ENCODE measurements at places on chromosomes 7 and 10.

GRCh38 chr10:49237985-49238384, 49.8 kb upstream of the TMEM273 start:
- DNase-seq = no peak

- DNase-seq = no peak
Observed at GRCh38 chr7:6618621-6619020, 3.2 kb downstream of the ZNF853 start.

GRCh38 chr10:69445041-69445440, 6.2 kb upstream of the TSPAN15 start:
- no peak for DNase-seq

- DNase-seq = no peak
Observed at GRCh38 chr10:58054881-58055280, 212.8 kb downstream of the IPMK start.

GRCh38 chr10:28996947-28997551, 291.8 kb upstream of the LYZL1 start:
- DNase-seq = no peak

DNA sequence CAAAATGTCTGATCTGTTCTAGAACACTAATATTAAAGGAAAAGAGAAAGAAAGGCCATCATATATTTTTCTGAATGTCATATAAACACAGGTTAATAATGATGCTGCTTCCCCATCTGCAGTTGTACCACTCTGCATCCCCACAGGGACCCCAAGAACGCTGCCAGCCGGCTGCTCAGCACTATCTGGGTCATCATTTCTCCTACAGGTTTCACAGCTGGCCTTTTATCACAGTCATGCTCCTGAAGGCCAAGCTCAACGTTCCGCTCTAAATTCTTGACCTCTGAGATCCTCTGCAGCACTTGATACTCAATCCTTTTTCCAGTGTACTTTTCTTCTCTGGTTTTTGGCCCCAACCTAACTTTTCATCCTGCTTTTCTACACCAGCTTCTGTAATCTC, 4.8 kb downstream of the IDI1 start:
- DNase-seq = no peak

- DNase-seq = no peak
Observed at GRCh38 chr7:140358412-140359051, 39.8 kb downstream of the SLC37A3 start.

GRCh38 chr7:149021725-149022062, 6.6 kb downstream of the PDIA4 start:
- DNase-seq = no peak

DNA sequence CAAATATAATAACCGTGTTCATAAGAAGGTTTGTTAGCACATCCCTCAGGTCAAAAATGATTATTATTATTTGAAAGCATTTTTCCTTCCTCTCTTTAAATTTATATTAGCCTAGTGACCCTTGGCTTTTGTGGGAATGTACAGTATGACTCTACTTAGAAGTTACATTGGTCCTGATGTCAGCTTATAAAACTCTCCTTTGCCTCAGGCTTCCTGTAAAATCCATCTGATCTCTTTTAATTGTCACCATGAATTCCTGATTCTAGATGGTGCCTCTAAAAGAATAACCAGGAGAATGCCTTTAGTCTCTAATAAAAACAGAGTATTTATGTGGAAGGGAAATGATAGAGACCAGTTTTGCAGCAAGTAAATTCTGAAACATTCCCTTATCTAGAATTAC, 1134.4 kb downstream of the XPNPEP1 start:
- no peak for DNase-seq

- DNase-seq = peak; percentile 33
Observed at GRCh38 chr7:133794479-133794878, 332.7 kb upstream of the LRGUK start.

DNA sequence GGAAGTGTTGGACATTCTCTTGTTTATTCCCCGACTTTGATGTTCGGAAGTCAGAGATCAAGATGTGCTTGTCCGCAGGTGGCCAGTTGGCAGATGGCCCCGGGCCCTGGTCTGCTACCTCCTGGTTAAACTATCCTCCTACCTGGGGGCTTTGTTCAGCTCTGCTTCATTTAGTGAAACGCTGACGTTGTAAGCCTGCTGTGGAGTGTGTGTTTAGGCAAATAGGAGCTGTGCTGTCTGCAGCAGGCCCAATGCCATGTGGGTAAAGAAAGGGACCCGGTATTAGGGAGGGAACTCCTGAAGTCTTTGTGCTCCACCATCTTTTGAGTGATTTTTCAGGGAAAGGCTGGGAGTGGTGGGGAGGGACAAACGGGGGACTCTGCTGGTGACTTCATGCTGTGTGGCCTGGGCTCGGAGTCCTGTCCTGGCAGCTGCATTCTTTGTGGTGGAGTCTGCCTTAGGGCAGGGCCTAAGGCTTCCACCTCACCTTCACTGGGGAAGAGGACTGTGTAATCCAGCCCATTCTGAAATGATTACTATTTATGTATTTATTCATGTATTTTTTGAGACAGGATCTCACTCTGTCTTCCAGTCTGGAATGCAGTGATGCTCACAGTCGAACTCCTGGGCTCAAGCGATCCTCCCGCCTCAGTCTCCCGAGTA, 171.1 kb upstream of the KLF6 start:
- no peak for DNase-seq

GRCh38 chr7:79357101-79357500, 96.4 kb downstream of the MAGI2 start:
- DNase-seq = no peak

DNA sequence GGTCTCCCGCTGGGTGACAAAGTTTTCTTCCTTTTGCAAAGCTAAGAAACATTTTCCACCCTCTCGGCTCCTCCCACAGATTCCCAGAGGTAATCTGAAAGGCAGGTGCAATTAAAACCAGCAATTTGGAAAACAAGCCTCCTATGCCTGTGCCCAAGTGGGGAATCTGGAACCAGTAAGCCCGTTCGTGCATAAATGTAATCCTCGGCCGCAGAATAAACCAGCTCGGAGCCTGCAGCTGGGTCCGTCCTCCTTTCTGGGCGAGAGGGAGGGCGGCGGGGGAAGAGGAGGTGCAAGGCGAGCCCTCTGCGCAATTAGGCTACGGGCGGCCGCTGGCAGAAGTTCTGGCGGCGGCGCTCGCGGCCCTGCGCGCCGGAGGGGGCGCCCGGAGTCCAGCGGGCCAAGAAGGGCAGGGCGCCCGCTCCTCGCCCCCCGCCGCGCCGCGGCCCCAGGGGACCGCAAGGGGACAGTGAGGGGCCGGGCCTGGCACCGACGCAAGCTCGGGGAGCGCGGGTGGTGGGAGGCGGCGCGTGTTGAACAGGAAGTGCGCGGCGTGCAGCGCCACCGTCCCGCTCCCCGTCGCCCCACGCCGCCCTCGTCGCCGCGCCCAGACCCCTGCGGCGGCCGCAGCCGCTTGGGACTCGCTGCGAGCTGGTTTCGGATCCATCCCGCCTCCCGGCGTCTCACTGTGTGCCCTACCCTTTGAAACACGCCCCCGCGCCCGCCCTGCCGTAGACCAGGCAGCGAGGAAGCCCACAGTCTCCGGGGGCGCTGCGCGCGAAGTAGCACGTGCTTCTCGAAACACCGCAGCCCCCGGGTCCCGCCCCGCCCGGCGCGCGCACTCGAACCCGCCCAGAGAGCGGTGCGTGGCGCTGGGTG, at the start of gene PRKAG2:
PRKAG2 (minus strand) TSS at position 217 of the 879 bp plus-strand sequence. CDS start 495 bp downstream, outside the sequence.
- DNase-seq = peak; percentile 26

- peak; percentile 8 for DNase-seq
Observed at GRCh38 chr10:43255634-43256431, 11.0 kb downstream of the RASGEF1A start.

GRCh38 chr10:3568983-3569382, 216.0 kb downstream of the KLF6 start:
- peak; percentile 31 for DNase-seq

DNA sequence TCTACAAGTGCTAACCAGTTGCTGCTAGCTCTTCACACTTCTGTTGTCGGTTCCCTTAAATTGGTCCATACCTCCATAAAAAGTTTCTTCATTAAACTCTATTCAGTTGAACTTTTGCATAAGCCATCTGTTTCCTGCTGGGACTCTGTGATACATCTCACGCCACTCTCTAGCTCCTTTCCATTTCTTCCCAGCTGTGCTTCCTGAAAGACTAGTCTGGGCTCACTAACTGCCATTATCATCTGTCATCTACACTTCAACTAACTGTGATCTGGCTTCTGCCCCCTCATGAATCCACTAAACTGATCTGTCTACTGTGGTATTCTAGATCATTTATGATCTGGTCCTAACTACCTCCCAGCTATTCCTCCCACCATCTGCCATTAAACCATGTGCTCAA, 78.3 kb downstream of the ELAPOR2 start:
- DNase-seq = no peak

GRCh38 chr10:55232553-55232952, 431.5 kb upstream of the PCDH15 start:
- DNase-seq = no peak

DNA sequence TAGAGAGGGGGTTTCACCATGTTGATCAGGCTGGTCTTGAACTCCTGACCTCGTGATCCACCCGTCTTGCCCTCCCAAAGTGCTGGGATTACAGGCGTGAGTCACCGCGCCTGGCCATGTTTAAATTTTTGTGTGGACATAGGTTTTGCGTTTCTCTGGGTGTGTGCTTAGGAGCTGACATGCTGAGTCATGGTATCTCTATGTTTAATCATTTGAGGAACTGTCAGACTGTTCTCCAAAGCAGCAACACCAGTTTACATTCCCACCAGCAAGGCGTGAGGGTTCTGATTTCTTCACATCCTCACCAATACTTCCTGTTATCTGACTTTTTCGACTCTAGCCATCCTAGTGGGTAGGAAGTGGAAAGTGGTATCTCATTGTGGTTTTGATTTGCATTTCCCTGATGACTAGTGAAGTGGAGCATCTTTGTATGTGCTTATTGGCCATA, 153.7 kb downstream of the DNAJB6 start:
- DNase-seq = no peak

- no peak for DNase-seq
Observed at GRCh38 chr7:151143261-151144015, 24.1 kb downstream of the GBX1 start.

DNA sequence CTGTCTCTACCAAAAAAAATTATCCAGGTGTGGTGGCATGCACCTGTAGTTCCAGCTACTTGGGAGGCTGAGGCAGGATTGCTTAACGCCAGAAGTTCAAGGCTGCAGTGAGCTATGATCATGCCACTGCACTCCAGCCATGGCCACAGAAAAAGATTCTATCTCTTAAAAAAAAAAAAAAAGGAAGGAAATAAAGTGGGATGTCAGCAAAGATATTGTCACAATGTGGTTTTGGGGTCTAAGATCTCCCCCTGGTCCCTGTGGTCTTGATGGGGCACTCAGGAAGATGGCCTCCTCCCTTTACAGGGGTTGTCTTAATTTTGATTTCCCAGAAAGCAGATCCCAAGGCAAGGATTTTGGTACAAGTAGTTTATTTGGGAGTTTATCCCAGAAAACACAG, 7.4 kb upstream of the KAZALD1 start:
- no peak for DNase-seq

DNA sequence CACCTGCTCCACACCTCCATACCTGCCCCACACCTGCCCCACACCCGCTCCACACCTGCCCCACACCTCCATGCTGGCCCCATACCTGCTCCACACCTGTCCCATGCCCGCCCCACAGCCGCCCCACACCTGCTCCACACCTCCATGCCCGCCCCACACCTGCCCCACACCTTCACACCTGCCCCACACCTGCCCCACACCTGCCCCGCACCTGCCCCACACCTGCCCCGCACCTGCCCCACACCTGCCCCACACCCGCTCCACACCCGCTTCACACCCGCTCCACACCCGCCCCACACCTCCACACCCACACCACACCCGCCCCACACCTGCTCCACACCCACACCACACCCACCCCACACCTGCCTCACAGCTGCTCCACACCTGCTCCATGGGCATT, 53.0 kb downstream of the PARP12 start:
- DNase-seq = no peak

GRCh38 chr7:70616211-70616610, 515.7 kb upstream of the GALNT17 start:
- peak; percentile 56 for DNase-seq

DNA sequence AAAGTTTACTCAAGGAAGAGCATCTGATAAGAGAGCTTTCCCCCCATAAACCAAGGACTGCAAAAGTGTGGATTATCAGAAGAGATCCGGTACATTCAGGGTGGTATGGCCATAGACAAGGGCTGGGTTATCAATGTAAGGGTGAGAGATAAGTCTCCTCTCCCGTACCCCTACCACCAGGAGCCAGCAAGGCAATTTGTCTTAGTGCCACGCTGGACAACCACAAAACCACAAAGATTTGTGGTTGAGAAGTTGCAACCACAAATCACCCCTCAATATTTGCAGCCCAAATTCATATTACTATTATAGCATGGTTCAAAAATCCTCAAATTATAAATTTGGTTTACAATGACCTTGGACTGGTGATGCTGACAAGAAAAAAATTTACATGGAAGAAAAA, 2.3 kb upstream of the ZSCAN25 start:
- no peak for DNase-seq

GRCh38 chr7:158824028-158824427, 5.3 kb downstream of the ESYT2 start:
- DNase-seq = no peak

DNA sequence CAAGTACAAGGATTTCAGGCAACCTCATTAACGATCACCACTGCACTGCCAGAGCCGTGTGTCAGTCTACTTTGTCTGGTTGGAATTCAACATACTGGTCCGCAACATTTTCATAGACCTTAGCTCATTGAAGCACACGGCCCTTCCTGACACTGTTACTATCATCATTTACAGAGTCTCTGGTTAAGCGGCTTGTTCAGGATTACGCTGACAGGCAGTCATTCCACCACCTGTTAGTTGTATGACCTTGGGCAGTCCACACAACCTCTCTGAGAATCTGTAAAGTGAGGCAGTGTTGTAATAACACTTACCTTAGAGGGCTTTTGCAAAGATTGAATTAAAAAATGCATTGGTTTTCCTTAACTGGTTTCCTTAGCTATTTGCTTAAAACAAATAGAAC, 112.6 kb downstream of the AOAH start:
- DNase-seq = no peak

DNA sequence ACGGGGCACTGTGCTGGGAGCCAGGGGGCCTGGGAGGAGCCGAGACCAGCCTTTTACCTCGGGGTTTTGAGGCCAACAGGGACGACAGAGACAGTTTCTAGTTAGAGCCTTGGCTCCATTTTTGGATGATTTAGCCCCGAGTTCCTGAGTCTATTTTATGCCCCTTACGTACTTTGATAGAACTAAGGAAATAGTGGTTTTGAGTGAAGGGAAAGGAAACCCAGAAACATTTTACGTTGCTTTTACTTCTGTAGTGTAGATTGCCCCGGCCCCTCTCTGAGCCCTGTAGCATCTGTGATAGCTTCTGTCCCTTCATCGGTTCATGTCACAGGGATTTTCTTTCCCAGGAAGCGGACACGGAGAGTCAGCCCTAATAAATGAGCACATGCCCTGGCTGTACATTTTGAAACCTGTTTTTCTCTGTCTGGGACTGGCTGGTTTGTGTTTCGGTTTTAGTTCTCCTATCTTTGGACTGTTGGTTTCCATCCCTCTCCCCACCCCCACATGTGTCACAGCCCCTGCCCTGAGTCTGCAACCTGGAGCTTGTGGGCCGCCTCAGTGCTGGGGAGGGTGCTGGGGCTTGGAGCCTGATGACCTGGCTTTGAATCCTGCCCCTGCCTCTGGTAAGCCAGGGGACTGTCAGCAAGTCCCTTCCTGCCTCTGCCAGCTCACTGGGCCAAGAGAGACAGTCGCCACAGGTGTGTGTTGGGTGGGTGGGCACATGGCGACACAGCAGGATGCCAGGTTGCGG, 6.9 kb upstream of the ORAI2 start:
- no peak for DNase-seq

GRCh38 chr10:96747734-96748550, 27.6 kb upstream of the PIK3AP1 start:
- DNase-seq = no peak

- no peak for DNase-seq
Observed at GRCh38 chr10:88182601-88182930, 319.1 kb downstream of the PTEN start.

GRCh38 chr10:32982911-32983909, 25.2 kb upstream of the ITGB1 start:
- no peak for DNase-seq

Measured in NCI-H524 (cell line).